ENCODE measurements at places on chromosomes 4 and X.

DNA sequence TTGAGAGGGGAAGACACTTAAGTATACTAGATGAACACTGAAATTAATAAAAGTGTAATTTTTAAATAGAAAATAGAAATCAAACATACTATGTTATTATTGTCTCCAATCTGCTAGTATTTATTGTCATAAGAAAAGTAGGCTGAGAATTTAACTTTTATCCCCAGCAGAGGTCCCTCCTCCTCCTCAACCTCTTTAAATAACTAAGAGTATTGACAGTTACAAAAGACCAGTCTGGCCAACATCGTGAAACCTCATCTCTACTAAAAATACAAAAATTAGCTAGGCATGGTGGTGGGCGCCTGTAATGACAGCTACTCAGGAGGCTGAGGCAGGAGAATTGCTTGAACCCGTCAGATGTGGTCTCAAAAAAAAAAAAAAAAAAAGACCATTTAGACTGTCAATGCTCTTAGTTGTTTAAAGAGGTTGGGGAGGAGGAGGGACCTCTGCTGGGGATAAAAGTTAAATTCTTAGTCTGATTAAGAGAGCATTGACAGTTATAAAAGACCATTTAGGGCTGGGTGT lies 4.2 kb downstream of the SLC30A9 start:
- no peaks in the 10 kb centered on the region for H3K27me3 ChIP-seq
- no peak for DNase-seq
- peaks cover 8% of the 10 kb centered on the region for H3K36me3 ChIP-seq

- no peaks in the 10 kb centered on the region for H3K36me3 ChIP-seq
- peak; percentile 45 for DNase-seq
- no peaks in the 10 kb centered on the region for H3K27me3 ChIP-seq
- no peak overlapping the region for H3K27ac ChIP-seq
- H3K4me1 ChIP-seq: no peaks in the 10 kb centered on the region
Observed at GRCh38 chrX:39152106-39152649, 350.9 kb downstream of the MID1IP1 start.

GRCh38 chrX:15269618-15270521 lies at the start of gene ASB9:
Gene ASB9, minus strand, starts transcription at chrX:15270083. Its CDS starts 209 bp downstream, at chrX:15269874.
- H3K27me3 ChIP-seq: no peaks in the 10 kb centered on the region
- DNase-seq: no peak
- no peak within 1 kb of the TSS for H3K4me3 ChIP-seq
- H3K36me3 ChIP-seq: no peaks in the 10 kb centered on the region
- no peak within 1 kb of the TSS for H3K27ac ChIP-seq

- no peak overlapping the region for H3K4me3 ChIP-seq
- H3K27me3 ChIP-seq: no peaks in the 10 kb centered on the region
- H3K4me1 ChIP-seq: no peaks in the 10 kb centered on the region
- no peak for DNase-seq
- no peak overlapping the region for H3K27ac ChIP-seq
Observed at GRCh38 chrX:829145-829544, 198.6 kb downstream of the SHOX start.

DNA sequence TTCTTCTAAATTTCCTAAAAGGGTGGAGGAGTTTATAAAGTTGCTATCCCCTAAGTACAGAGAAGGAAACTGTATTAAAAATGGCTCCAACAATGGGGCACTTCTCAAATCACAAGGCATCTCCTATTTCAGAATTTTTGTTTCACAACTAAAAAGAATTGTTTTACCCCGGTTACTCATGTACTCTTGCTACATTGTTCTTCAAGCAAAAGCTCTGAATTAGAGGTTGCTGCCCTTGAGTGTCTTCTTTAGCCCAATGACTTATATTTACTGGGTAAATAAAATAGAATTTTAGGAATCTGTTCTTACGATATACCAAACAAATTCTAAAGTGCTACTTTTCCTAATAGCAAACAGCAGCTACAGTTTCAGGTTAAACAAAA lies 67.5 kb downstream of the PPEF2 start:
- no peak overlapping the region for H3K4me3 ChIP-seq
- no peak for DNase-seq

DNA sequence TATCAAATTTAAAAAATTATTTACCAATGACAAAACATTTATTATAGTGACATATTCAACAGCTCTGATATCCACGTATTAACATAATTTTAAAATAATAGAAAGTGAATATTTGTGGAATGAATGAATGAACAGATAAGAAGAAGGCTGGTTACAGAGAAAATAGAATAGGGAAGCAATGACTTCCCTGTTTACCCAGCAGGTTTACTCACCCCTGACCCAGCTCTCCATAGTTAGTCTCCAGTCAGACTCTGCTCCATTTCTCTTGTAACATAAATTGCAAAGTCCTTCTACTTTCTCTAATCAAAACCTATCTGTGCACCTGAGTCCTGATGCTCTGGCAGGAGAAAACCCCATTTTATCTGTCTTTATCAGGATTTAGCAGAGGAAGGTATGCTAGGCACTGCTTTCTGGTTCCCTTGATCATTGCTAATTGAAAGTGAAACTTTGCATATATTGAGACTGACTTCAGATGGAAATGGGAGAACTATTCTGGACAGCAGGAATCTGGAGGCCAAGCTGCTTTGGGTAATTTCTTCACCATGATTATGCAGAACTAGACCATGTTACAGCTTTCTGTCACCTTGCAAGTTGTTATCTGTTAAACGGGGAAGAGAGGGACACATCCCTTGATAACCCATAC lies 363.0 kb downstream of the FAT4 start:
- no peaks in the 10 kb centered on the region for H3K4me1 ChIP-seq
- H3K27ac ChIP-seq: no peak overlapping the region
- no peaks in the 10 kb centered on the region for H3K36me3 ChIP-seq
- DNase-seq: no peak
- no peak overlapping the region for H3K4me3 ChIP-seq

DNA sequence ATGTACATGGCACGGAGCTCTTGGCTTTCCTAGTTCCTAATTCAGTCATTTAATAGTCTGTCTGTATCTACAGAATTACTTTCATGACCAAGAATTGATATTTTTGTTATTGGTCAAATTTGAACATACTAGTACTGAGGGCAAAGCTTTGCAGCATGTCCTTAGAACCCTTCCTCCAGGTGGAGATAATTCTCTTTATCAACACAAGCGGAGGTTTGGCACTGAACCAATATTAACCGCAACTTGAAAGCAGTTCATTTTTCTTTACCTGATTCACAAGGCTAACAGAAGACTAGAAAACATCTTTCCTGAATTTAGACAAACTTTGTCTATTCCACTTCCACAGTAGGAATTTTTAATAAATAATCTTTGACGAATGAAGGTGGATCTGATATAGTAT lies 73.8 kb downstream of the TACR3 start:
- no peaks in the 10 kb centered on the region for H3K36me3 ChIP-seq
- H3K4me3 ChIP-seq: no peak overlapping the region
- DNase-seq: no peak
- H3K27me3 ChIP-seq: no peaks in the 10 kb centered on the region

DNA sequence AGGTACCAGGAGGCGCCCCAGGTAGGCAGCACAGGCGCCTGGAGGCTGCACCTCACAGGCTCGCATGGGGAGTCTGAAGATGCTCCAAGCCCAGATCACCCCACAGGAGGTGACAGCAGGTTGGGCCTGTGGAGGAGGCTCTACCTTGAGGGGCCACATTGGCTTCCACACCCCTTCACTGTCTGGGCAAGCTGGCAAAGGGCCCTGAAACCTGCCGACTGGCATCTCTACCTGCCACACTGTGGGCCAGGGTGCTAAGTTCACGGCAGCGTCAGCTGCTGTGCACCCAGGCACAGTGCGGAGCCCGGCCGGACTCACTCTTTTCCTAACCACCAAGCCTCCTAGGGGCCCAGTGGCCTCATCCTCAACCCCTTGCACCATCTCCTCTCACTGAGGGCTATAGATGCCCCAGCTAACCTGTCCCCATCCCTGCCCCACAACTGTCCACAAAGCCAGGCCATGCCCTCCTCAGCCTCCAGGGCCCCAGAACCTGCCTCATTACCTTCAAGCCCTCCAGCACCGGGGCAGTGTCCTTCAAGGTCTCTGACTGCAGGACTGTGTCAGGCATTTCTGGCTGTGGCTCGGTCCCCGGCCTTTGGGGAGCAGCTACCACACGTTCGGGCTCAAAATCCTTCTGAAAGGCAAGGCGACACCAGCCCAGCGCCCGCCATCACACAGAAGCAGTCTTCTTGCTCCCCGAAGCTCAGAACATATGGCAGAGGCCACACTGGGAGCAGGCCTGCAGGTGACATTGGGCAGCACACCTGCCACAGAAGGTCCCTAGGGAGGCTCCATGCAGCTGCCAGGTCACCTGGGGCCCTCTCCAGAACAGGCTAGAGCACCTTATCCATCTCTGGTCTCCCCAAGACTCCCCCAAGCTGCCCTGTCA lies 28.8 kb downstream of the FGFR3 start:
- no peak for DNase-seq
- H3K27me3 ChIP-seq: no peaks in the 10 kb centered on the region
- no peak overlapping the region for H3K27ac ChIP-seq

- no peaks in the 10 kb centered on the region for H3K36me3 ChIP-seq
- H3K4me3 ChIP-seq: no peak overlapping the region
- no peak overlapping the region for H3K27ac ChIP-seq
- H3K27me3 ChIP-seq: peaks cover 20% of the 10 kb centered on the region
- no peaks in the 10 kb centered on the region for H3K4me1 ChIP-seq
- no peak for DNase-seq
Observed at GRCh38 chr4:122041312-122041711, 89.5 kb upstream of the TRPC3 start.

DNA sequence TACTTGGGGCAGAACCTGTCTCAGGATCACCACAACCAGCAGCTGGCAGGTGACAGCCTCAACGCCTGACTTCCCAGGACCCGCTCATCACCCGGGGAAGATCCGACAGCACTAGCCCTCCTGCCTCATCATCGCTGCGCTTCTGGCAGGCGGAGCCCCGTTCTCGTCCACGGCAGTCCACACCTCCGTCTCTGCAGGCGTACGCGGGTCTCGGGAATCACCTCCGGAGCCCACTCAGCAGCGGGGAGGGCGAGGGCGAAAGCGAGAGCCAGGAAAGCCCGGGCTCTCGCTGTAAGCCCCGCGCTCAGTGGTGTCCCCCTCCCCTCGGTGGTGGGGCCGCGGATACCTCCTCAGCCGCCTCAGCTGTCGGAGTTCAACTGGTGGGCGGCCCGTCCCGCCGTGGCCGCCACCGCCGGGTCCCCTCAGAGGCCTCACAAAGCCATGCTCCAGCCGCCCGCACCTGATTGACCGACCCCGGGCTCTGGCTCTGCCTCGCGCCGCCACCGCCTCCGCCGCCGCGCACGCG lies 518 bp upstream of the CNKSR2 start:
- peaks cover 22% of the 10 kb centered on the region for H3K4me1 ChIP-seq
- DNase-seq: peak; percentile 34
- peak overlapping the region; percentile 74 for H3K4me3 ChIP-seq
- no peaks in the 10 kb centered on the region for H3K27me3 ChIP-seq
- peak overlapping the region; percentile 77 for H3K27ac ChIP-seq

- H3K4me1 ChIP-seq: peaks cover 26% of the 10 kb centered on the region
- H3K4me3 ChIP-seq: no peak overlapping the region
- DNase-seq: no peak
- H3K27ac ChIP-seq: no peak overlapping the region
- H3K27me3 ChIP-seq: no peaks in the 10 kb centered on the region
- H3K36me3 ChIP-seq: peaks cover 1% of the 10 kb centered on the region
Observed at GRCh38 chr4:123503698-123504363, 107.2 kb downstream of the SPRY1 start.

DNA sequence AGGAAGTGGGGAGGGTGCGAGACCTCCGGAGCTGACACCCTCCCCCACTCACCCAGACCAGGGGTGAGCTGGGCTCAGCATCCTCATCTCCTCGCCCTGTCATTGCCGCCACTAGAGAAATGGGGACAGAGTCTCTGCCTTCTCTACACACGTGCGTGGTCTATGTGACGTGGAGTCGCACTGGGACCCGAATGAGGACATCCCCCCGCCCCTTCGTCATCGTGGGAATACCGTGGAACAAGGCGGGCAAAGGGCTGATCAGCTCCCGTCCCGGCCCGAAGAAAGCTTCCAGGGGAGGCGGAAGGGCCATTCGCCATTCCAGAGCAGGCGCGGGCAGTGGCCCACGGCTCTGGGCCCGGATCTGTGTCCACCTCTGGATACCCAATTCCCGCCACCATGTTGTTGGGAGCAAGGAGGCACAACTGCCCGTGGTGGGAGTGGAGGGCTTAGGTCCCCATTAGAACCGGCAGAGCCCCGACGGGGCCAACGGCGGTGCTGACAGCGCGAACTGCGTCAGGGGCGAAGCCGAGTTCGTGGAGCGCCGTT lies 12.0 kb downstream of the HMX1 start:
- peaks cover 10% of the 10 kb centered on the region for H3K36me3 ChIP-seq
- H3K4me3 ChIP-seq: peak overlapping the region; percentile 36
- DNase-seq: no peak
- H3K4me1 ChIP-seq: peaks cover 8% of the 10 kb centered on the region
- peak overlapping the region; percentile 70 for H3K27ac ChIP-seq

GRCh38 chr4:189177130-189177529 lies 763.5 kb upstream of the FRG1 start:
- H3K4me1 ChIP-seq: no peaks in the 10 kb centered on the region
- DNase-seq: no peak
- no peaks in the 10 kb centered on the region for H3K27me3 ChIP-seq
- H3K4me3 ChIP-seq: no peak overlapping the region

GRCh38 chr4:3670521-3671519 lies 95.4 kb upstream of the ADRA2C start:
- DNase-seq: no peak
- H3K27me3 ChIP-seq: no peaks in the 10 kb centered on the region
- no peaks in the 10 kb centered on the region for H3K4me1 ChIP-seq
- H3K36me3 ChIP-seq: no peaks in the 10 kb centered on the region

GRCh38 chr4:151921386-151921785 lies 160.6 kb upstream of the GATB start:
- H3K4me3 ChIP-seq: no peak overlapping the region
- H3K27me3 ChIP-seq: no peaks in the 10 kb centered on the region
- no peaks in the 10 kb centered on the region for H3K36me3 ChIP-seq
- no peak overlapping the region for H3K27ac ChIP-seq

DNA sequence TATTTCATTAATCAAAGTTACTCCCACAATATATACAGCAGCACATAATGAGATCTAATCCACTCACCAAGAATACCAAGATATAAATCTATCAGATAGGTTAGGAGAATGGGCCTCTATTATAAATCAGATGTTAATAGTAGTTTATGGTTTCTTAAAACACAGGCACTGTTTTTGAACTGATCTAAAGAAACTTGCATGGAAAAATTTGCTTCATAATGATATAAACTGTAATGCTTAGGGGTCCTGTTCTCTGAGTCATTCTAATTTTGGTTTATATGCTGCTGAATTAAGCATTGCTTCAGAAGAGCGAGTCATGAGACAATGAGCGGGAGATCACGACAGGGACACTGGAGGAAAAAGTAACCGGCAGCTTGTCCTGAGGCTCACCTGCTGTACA lies 113.3 kb upstream of the OTUD4 start:
- H3K36me3 ChIP-seq: no peaks in the 10 kb centered on the region
- H3K4me1 ChIP-seq: no peaks in the 10 kb centered on the region
- no peak for DNase-seq
- no peaks in the 10 kb centered on the region for H3K27me3 ChIP-seq
- no peak overlapping the region for H3K27ac ChIP-seq

GRCh38 chrX:106278951-106279350 lies 110.8 kb downstream of the PWWP3B start:
- no peak for DNase-seq
- no peak overlapping the region for H3K27ac ChIP-seq
- no peaks in the 10 kb centered on the region for H3K4me1 ChIP-seq
- no peak overlapping the region for H3K4me3 ChIP-seq
- H3K36me3 ChIP-seq: no peaks in the 10 kb centered on the region
